Heart right ventricle (tissue), 16 donors: ENCODE measurements at places on chromosomes 3 and 15. TPM values are rescaled to one million over a fixed set of nuclear protein-coding genes. Genes with fewer than 3 reads are reported as not detected.

- no peak for DNase-seq
These were observed 14.5 kb downstream of the C3orf20 start for GRCh38 chr3:14689247-14689980.

DNA sequence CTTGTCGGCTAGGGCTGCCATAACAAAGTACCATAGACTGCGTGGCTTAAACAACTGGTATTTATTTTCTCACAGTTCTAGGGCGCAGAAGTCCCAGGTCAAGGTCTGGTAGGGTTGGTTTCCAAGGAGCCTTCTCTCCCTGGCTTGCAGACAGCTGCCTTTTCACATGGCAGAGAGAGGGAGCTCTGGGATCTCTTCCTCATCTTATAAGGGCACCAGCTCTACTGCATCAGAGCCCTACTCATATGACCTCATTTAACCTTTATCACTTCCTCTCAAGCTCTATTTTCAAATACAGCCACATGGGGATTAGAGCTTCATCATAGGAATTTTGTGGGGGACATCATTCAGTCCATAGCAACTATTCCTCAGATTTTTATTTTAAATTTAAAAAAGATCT, 17.6 kb upstream of the PAQR9 start:
- no peak for DNase-seq

DNA sequence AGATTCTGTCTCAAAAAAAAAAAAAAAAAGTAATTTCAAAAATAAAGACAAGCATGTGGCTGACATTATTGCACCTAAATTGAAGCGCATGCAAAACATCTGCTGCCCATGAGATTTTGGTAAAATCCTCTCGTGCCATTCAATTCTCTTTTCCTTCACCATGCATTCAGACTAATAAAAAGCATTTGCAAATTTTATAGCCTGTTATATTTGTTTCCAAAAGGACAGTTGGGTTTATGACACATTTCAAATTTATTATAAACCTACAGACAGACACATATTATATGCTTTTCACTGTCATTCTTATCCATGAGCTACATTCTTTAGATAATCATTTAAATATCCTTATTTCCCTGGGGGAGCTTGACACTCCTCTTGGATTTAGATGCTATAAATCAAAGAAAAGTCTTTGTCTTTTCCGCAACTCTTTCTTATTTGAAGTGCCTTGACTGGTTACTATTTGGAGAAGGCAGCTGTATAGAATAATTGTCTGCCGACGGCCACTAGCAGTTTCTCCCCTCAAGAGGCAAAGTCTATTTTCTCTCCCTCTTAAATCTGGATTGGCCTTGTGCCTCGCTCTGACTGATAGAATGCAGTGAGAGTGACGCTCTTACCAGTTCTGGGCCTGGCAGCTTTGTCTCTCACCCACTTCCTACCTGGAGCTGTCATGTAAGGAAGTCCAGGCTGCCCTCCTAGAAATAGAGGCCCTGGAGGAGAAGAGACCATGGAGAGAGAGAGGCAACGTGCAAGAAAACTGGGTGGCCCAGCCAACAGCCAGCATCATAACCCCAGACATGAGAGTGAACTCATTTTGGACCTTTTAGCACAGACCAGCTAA, 6.8 kb upstream of the LRIG1 start:
- DNase-seq: peak; percentile 19

DNA sequence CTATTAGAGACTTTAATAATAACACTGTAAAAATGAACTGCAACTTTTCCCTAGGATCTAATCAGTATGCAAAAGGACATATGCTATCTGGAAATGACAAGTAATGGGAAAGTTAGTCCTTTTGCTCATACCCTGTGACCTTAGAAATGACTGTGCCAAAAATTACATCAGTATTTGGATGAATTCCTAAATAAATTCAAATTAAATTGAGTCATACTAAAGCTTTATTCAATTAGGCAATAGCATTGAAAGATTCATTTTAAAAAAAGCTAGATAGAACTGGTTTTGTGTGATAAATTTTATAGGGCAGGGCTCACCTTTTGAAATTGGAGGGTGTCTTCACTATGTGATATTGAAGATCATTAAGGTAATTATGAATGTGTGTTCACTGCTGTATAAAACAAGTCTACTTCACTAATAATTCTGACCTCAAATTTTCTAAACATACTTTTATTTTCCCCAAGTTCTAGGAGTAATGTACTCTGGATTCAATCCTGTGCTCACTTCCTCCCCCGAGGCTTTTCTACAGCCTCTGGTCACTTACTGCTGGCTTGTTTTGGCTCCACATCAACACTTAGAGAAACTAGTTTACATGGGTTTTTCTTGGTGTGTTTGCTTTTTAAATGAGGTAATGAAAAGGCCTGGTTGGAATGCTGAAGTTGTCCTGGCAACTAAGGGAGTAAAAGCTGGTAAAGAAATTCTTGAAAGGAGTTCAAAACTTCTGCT, 44.4 kb upstream of the SPTSSB start:
- DNase-seq: peak; percentile 52

HCN4 gene
- total RNA-seq: 14.0 TPM

GRCh38 chr15:75835990-75836958, 7.0 kb upstream of the UBE2Q2 start:
- no peak for DNase-seq

EPHA6 gene
- total RNA-seq: 0.59 TPM

TTLL3 gene
- 18.0 TPM for total RNA-seq

DNA sequence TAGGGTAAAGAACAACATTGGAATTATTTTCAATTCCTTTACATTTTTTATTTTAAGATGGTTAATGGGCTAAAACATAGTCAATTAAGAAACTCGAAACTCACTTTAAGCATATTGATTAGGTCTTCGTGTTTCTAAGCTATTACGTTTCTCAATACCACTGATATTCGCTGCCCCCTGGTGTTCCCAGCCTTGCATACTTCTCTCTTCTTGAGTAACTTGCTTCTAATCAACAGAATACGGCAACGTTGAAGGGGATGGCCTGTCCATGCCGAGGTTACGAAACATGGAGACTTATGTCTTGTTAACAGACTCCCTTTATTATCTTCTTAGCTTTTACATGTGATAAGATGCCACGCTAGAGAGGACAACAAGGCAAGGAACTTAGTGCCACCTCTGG, 43.6 kb downstream of the ROBO1 start:
- no peak for DNase-seq

HESX1 gene
- total RNA-seq: not detected

- DNase-seq: no peak
These were observed 23.7 kb downstream of the TNK2 start for GRCh38 chr3:195884691-195885035.

SRGAP3 gene
- total RNA-seq: 13.9 TPM

- no peak for DNase-seq
These were observed 44.6 kb downstream of the SH3BP5 start for GRCh38 chr3:15287565-15288330.

DNA sequence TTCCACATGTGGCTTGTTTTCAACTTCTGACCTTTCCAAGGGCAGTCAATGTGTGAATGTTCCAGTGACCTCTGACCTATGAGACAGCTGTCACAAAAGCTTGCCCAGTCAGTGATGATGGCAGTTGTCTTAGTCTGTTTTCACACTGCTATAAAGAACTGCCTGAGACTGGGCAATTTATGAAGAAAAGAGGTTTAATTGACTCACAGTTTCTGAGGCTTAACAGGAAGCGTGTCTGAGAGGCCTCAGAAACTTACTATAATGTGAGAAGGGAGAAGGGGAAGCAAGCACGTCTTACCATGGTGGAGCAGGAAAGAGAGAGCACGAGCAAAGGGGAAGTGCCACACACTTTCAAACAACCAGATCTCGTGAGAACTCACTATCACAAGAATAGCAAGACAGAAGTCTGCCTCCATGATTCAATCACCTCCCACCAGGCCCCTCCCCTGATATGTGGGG, 95.6 kb downstream of the ECT2 start:
- DNase-seq: no peak

ATP13A4 gene
- 0.08 TPM for total RNA-seq

CHRM5 gene
- not detected for total RNA-seq

FHIT gene
- 18.6 TPM for total RNA-seq

CCRL2 gene
- 3.4 TPM for total RNA-seq

DHFR2 gene
- 2.6 TPM for total RNA-seq

DNA sequence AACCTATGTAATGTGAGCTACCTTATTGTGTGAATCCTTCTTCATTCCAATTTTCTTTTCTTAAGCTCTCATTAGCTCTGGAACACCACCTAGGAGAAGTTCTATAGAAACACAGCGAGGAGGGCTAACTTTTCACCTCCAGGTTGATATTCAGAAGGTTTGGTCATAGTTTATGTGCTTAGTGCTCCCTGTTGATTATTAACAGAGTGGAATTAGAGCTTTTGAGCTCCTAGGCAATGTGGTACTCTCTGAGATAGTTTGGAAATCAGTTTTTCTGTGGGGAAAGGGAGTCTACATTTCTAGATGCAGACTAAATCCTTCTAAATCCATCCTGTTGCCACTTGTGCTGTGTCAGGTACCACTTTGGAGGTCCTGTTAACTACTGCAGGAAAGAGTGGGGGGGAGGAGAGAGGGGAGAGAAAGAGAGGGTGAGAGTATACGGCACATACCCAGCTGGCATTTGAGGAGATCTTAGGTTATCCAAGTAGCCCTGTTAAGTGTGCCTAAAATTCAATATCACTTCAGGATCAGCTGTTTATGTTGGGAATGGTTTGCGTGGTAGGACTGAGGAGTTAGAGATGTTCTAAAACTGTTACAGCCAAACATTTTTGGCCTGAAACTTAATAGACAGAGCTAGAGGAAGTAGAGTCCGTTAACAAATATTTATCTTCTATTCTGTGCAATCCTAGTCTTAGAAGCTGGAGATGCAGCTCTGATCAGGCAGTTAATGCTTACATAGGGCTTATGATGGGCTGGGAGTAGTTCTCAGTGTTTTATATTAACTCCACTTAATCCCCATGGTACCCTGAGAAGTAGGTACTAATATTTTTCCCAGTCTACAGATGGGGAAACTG, 117.5 kb upstream of the PROK2 start:
- DNase-seq: no peak

PRR23C gene
- not detected for total RNA-seq

DNA sequence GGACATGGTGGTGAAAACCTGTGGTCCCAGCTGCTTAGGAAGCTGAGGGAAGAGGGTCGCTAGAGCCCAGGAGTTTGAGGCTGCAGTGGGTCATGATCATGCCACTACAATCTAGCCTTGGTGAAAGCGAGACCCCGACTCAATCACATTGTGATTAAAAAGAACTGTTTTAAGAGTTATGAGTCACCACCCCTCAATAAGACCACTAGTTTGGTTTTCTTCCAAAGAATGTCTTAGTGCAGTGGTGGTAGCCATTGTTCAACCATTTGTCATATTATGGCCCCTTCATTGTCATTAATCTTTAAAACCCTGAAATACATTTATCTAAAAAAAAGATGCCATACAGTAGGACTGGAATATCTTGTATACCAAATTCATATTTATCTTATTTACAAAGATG, 48.8 kb downstream of the BLM start:
- DNase-seq: no peak

DNA sequence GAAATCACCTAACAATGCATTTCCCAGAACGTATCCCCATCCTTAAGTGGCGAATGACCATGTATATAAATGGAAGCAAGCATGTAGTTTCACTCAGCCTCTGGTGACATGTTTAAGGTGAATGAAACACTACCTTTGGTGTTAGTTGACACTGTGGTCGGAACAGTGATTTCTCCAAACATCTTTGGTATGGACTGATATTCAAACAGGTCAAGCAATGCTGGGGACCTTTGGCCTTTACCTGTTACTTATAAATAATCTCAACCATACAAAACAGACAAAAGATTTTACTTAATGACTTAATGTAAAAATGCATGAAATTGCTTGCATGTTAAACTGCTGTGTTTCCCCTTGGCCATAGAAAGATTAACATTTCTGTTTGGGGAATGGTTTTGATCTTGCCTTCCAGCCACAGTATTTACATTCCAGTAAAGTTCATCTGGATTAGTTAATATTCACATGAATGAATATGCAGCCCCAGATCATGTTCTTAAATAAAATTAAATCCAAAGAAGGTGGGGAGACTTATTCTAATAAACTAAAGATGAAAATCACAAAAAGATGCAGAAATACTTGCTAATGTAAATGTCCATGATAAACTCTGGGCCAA, 74.4 kb upstream of the HES1 start:
- DNase-seq: no peak

DNA sequence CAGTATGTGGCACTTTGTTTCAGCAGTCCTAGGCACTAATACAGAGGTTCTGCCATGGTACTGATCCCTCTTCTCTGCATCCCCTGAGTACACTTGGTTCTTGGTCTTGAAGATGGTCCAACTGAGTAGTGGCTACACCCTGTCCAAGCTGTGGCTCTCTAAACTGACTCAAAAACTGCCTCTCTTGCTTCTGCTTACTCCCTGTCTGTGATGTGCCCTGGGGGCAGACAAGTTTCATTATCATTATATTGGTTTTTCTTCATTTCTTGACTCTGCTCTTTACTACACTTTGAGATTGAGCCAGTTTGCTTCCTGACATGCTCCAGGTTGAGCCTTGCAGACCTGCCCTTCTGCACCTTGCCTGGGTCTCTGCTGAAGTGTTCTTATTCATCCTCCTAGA, 18.9 kb upstream of the ST3GAL6 start:
- DNase-seq: no peak

- no peak for DNase-seq
These were observed 174.5 kb downstream of the CACNA1D start for GRCh38 chr3:53668872-53669271.

DNA sequence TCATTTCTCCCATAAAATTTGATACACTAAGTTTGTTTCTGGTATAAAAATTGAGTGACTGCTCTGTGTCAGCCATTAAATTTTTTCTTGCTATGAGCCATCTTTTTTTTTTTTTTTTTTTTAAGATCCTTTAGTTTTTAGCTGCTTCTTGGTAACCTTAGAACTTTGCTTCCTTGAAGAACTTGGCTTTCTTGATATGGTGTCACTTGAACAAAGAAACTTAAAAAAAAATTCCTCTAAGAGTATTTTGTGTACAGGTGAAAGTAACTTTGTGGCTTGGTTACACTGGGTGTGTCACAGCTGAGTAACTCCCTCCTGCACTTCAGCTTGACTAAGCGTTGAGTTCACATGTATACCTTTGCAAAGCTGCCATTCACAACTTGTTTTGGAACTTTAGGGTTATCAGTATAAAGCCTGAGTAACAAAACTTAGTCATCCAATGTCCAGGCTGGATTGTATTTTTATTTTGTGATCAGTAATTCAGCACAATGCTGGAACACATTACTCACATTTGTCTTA, 6.5 kb downstream of the CHD2 start:
- DNase-seq: no peak

IL17RC gene
- 25.3 TPM for total RNA-seq

DNA sequence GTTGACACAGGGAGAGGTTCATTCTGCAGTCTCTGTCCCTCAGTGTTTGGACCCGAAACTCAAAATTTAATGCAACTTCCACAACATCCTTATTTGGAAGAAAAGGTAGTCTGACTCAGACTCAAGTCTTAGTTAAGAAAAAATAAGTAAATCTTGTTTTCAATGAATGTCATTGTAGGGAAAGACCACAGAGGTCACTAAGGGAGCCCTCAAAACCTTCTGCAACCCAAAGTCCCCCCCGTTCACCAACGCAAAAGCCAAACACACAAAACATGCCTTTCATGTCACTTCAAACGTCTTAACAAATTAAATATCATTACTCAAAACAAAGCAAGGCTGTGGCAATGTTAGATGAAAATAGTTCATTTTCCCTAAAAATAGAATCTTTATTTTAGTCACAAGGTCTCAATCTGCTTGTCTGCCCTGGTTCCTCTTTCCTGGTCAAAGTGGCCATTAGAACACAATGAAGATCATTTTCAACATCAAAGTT, 20.9 kb upstream of the SSUH2 start:
- no peak for DNase-seq

GRCh38 chr3:85678713-85679112, 719.9 kb downstream of the CADM2 start:
- DNase-seq: no peak

- DNase-seq: no peak
These were observed 120.1 kb downstream of the LIPC start for GRCh38 chr15:58551764-58552504.
